ENCODE measurements at places on chromosomes 13 and 19.

GRCh38 chr13:105982219-105982930 lies 553.1 kb downstream of the EFNB2 start:
- no peak for DNase-seq

DNA sequence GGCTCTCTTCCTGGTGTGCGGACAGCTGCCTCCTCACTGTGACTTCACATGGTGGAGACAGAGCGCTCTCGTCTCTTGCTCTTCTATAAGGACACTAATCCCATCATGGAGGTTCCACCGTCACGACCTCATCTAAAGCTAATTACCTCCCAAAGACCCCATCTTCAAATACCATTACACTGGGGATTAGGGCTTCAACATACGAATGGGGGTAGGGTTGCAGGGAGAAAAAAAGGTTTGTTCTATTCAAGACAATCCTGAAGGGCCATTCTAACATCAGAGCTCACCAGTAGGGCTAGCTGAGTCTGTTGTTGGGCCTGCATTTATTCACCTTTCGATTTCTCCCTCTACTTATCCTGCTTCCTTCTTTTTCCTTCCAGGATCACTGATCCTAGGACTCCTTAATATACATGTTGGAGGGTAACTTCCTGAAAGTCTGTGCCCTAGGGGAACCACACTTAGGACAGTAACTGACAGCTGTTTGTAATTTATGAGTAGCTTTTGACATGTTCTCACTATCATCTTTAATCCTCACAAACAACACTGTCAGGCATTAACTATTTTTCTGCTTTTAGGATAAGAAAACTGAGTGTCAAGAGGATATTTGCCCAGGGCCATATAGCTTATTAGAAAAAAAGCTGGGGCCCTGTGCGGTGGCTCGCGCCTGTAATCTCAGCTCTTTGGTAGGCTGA lies 18.8 kb upstream of the GTF2F2 start:
- DNase-seq: no peak

GRCh38 chr19:41205995-41206394 lies 13.0 kb downstream of the CYP2S1 start:
- DNase-seq: no peak

GRCh38 chr13:20676213-20676612 lies 27.3 kb upstream of the IL17D start:
- DNase-seq: no peak

- DNase-seq: no peak
Measured at GRCh38 chr19:43812259-43812658, 10.0 kb upstream of the LYPD5 start.

GRCh38 chr13:26628706-26629105 lies 71.2 kb downstream of the WASF3 start:
- DNase-seq: no peak

- DNase-seq: no peak
Measured at GRCh38 chr13:73189362-73189761, 130.6 kb downstream of the KLF5 start.
